ENCODE measurements at places on chromosomes 5 and 9. TPM values are rescaled to one million over a fixed set of nuclear protein-coding genes. Genes with fewer than 3 reads are reported as not detected.

SPATA31D4 gene
- not detected for total RNA-seq

EQTN gene
- total RNA-seq: 0.58 TPM

PITX1 gene
- total RNA-seq: not detected

PCDHA9 gene
- 0.13 TPM for total RNA-seq

GFPT2 gene
- 60.2 TPM for total RNA-seq

SPATA31E1 gene
- not detected for total RNA-seq

PCDHA5 gene
- 0.26 TPM for total RNA-seq

MOB3B gene
- 5.8 TPM for total RNA-seq

Measured in aorta (tissue), 5 donors.